ENCODE measurements at places on chromosomes 13 and 19. TPM values are rescaled to one million over a fixed set of nuclear protein-coding genes. Genes with fewer than 3 reads are reported as not detected.

DNA sequence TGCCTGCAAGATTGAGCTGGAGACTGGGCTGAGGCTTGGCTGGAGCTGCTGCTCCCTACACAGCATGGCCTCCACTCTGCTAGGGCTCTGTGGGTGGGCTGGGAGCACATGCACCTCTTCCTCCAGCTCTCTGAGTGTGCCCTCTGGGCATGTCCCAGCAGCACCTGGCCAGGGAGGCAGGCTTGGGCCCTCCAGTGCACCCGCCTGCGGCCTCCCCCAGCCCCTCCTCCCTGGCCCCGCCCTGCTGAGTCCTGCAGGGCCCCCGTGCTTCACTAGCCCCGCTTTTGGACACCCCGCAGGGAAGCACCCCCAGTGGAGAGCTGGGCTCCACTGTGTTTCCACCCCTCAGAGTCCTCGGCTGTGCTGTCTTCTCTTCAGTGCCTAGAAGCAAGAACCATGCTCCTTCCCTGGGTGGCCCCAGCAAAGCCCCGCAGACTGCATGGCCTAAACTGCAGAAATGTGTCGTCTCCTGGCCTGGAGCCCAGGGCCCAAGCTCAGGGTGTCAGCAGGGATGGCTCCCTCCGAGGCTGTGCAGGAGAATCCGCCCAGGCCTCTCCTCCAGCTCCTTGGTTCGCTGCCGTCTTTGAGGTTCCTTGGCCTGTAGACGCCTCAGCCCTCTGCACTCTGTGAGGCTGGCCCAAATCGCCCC lies 5.0 kb upstream of the TEX29 start:
- DNase-seq, result no peak

DNA sequence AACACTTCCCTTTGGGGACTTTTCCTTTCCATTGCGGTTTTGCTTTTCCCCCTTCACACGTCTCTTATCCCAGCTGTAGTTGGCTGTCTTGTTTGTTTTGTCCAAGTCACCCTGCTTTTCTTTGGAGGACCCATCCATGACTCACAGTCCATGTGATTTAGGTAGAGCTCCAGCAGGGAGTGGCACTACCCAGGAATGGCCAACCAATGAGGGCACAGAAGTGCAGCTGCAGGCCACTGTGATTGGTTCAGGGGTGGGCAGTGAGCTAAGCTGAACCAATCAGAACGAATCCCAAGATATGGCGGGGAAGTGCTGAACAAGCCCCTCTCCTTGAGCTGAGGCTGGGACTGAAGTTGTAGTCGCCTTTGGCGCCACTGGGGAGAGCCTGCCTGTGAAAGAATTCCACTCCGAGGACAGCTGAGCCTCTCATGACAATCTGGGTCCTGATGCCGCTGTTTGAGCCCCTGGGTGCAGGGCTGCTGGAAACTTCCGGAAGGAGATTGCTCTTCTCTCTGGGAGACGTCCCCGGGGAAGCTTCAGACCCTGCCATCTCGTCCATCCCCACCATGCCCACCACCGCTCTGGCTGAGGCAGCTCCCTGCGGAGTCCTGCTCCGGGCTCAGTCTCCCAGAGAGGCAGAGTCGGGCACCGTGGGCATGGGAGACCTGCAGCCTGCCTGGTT lies 62.9 kb upstream of the URI1 start:
- peak; percentile 17 for DNase-seq

GRCh38 chr13:38415233-38415632 lies 65.6 kb downstream of the UFM1 start:
- DNase-seq, result no peak

GRCh38 chr13:23460921-23461320 lies 27.4 kb upstream of the SACS start:
- DNase-seq, result no peak

- DNase-seq, result peak; percentile 28
These were observed 72.2 kb downstream of the KCTD15 start for GRCh38 chr19:33868788-33869412.

GRCh38 chr19:23437901-23438300 lies 42.6 kb upstream of the ZNF91 start:
- no peak for DNase-seq

DNA sequence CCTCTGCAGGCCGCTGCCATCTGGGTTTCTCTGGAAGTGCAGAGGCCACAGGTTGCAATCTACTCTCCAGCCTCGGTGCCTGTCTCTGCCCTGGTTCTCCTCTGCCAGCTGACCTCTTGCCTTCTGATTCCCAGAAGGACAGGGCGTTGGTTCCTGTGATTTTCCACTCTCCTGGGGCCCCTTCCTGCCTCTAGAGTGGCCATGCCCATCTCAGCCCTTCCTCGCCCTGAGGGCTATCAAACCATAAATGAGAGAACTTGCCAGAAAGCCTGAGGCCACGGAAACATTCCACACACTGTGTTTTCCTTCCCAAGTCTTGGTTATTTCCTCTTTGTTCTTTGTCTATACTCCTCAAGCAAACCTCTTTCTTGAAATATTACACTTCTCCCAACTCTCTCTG lies 146.2 kb downstream of the SHISA2 start:
- DNase-seq, result peak; percentile 55

- DNase-seq, result no peak
These were observed 1558.5 kb downstream of the EFNB2 start for GRCh38 chr13:104976986-104977385.

GRCh38 chr13:26601669-26602068 lies 44.2 kb downstream of the WASF3 start:
- DNase-seq, result peak; percentile 33

- no peak for DNase-seq
These were observed 1410.1 kb upstream of the ATXN8OS start for GRCh38 chr13:68697551-68697950.

DNA sequence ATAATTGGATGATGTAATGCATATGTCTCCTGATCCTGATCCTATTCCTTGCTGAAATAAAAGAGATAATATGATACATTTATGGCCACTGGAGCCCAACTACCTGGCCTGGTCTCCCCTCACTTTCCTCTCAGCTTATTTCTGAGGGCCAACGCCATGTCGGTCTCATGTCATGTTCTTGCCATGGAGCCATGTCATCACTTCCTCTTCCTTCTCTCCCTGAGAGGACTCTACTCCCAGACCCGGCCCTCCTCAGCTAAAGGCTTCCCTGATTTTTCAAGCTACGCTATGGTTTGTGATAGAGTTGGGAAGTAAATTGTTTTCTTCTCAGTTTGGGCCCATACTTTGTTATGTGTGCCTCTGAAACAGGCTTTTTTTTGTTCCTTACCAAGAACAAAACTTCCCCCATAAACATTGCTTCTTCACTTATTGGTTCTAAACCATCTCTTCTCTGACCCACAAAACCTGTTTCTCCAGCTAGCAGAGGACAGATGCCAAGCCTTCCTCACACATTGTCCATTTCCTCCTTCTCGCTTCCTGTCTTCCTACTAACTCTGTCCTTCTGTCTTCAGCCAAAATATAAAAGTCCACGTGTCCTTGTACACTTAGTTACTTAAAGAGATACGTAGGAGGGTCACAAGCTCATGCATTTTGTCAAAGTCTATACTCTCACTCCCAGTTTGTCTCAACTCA lies 319.9 kb upstream of the DACH1 start:
- no peak for DNase-seq

GRCh38 chr19:37077501-37077933 lies 716 bp upstream of the ZNF420 start:
- DNase-seq, result no peak

GRCh38 chr13:48568370-48569103 lies 35.7 kb upstream of the RCBTB2 start:
- no peak for DNase-seq

GRCh38 chr13:79802389-79803085 lies 321.6 kb downstream of the NDFIP2 start:
- no peak for DNase-seq

- DNase-seq, result no peak
These were observed at the start of gene NR2F6 for GRCh38 chr19:17245535-17245984. Gene NR2F6 (minus strand): TSS chr19:17245919. CDS start chr19:17245220, 699 bp downstream.

DNA sequence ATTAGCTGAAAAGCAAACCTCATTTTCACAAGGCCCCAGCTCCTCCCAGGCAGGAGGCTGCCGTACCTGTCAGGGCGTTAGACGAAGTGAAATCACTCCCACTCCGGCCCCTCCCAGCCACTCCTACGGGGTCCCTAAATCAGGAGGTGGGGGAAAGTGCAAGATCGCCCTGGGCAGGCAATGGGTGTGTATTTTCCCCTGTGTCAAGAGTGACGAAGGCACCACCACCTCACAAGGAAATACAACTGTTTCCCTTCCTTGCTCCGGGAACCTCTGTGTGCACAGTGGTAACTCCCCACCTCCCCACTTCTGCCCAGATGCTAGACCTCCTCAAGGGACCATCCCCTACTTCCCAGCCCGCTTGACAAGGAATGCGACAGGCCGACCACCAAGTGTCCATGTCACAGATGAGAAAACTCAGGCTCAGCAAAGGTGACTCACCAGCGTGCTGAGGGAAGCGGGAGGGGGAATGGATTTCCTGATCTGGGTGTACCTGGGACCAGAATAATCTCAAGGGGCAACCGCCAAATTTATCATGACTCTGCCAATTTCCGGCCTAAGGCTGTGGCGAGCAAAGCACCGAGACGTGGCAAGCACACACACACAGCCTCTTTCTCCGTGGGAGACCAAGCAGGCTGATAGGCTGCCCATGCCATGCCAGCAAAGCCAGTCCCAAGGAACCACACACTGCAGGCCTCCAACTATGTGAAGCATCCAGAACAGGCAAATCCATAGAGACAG lies 7.3 kb downstream of the PPP6R1 start:
- no peak for DNase-seq

- no peak for DNase-seq
These were observed 3.7 kb upstream of the PLAUR start for GRCh38 chr19:43673637-43674036.

GRCh38 chr13:41639955-41640780 lies 182.8 kb downstream of the RGCC start:
- DNase-seq, result peak; percentile 38

- no peak for DNase-seq
These were observed 5.9 kb downstream of the ANGPTL6 start for GRCh38 chr19:10096615-10096963.

DNA sequence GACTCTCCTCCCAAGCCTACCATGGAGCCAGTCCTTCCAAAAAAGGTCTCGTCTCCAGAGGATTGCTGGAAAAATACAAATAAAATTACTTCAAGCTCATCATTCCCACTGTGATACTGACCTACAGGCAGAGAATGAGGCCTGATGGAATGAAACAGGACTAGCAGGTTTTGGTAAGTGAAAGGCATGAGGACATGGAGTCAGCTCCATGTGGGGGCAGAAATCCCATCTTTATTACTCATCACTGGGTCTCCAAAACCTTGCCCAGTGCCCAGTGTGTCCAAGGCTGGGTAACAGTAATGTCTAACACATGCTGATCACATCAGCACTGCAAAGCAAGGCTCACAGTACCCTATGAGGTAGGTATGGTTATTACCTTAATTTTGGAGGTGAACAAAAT lies 235.4 kb downstream of the DNAJC15 start:
- no peak for DNase-seq

DNA sequence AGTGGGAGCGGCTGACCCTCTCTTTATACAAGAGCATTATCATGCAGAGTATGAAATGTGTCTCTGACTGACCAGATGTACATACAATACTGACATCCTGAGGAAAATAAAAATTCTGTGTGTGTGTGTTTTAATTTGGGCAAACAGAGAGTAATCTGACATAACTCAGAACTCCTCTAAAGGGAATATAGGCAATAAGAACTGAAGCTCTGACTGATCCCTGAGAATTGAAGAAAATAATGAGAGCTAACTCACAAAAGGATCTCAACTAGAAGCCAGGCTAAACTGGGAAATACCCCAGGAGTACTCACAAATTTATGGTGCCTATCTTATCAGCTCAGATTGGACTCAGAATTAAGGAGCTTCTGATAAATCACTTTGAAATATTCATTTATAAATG lies 539.9 kb downstream of the OLFM4 start:
- no peak for DNase-seq

DNA sequence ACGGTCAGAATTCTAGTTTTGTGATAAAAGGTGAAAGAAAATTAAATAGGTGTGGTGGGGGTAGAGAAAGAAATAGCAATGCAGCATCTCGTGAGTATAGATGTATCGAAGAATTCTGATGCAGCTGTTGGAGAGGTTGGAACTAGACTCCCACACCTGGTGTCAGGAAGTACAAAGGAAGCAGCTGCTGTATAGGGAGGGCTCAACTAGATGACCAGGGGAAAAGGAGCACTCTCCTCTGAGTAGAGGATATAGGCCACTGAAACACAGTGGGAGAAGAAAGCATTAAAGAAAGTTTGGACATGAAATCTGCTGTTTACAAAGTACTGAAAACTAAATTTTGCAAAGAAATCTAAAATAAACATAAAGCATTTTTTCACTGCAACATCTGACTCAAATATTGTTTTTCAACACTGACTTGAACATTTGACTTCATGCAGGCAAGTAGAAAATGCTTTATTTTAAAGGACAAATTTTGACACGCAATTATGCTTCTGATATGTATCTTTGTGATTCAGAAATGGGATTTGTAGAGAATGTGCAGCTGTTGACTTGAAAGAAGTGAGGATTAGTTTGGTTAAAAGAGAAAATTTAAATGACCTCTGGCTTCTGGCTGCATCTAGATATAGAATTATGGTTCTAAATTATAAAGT lies 82.2 kb downstream of the MIPEP start:
- DNase-seq, result no peak

GRCh38 chr13:113646376-113646775 lies 11.6 kb downstream of the ATP4B start:
- DNase-seq, result no peak

GRCh38 chr13:111115965-111116521 lies 933 bp downstream of the ARHGEF7 start:
- no peak for DNase-seq

DNA sequence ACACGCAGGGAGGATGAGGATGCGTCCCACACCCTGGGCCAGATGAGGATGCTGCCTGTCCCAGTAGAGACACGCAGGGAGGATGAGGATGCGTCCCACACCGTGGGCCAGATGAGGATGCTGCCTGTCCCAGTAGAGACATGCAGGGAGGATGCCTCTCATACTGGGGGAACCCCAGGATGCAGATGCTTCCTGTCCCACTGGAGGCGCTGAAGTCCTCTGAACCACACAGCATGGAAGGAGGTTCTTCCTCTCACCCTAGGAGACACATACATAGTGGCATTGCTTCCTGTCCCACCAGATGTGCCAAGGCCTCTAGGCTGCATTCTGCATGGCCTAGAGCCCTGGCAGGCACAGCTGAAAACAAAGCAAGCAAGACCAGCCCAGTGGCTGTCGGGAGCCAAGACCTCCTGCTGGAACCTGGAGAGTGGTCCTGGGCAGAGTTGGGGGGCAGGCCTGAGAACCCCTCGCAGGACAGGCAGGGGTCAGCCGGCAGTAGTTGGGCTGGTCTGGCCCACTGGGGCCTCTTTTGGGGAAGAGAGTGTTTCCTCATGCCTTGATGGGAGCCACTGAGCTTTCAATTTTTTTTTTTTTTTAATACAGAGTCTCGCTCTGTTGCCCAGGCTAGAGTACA lies 4.3 kb downstream of the HPN start:
- DNase-seq, result peak; percentile 56

- DNase-seq, result no peak
These were observed 4.1 kb downstream of the SOX21 start for GRCh38 chr13:94708031-94708859.

ELSPBP1 gene
- 8.6 TPM for total RNA-seq

ZDHHC20 gene
- total RNA-seq, result 121 TPM

ZNF610 gene
- total RNA-seq, result 2.2 TPM

CYP4F2 gene
- not detected for total RNA-seq

CEACAM16 gene
- not detected for total RNA-seq

C19orf81 gene
- total RNA-seq, result 4.3 TPM

TSSK6 gene
- 1.7 TPM for total RNA-seq

FCAR gene
- total RNA-seq, result not detected

ZNF85 gene
- total RNA-seq, result 1.4 TPM
